Muscle of arm (tissue), 14 donors: ENCODE measurements at places on chromosomes 1 and 21. TPM values are rescaled to one million over a fixed set of nuclear protein-coding genes. Genes with fewer than 3 reads are reported as not detected.

Gene CELA2A
- polyA plus RNA-seq = 0.20 TPM

Gene AVPR1B
- 0.19 TPM for polyA plus RNA-seq

Gene PRELP
- 2.5 TPM for polyA plus RNA-seq

Gene FALEC
- 2.0 TPM for polyA plus RNA-seq

Gene ACTA1
- polyA plus RNA-seq = 5,574 TPM

DNA sequence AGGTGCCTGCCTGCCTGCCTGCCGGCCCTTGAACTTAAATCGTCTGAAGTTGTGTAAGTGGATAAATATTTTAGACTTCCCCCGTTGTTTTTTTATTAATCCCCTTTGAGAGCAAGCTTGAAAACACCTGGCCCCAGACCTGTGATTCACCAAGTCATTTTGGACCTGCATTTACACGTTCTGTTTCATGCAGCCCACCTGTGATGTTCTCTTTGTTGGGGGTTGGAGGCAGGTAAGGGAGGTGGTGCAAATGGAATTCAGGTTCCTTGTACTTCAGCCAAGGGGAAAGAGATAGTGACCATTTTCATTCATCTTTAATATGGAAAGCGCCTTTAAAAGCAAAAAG lies 1.2 kb downstream of the SLC37A1 start:
- no peak for DNase-seq

DNA sequence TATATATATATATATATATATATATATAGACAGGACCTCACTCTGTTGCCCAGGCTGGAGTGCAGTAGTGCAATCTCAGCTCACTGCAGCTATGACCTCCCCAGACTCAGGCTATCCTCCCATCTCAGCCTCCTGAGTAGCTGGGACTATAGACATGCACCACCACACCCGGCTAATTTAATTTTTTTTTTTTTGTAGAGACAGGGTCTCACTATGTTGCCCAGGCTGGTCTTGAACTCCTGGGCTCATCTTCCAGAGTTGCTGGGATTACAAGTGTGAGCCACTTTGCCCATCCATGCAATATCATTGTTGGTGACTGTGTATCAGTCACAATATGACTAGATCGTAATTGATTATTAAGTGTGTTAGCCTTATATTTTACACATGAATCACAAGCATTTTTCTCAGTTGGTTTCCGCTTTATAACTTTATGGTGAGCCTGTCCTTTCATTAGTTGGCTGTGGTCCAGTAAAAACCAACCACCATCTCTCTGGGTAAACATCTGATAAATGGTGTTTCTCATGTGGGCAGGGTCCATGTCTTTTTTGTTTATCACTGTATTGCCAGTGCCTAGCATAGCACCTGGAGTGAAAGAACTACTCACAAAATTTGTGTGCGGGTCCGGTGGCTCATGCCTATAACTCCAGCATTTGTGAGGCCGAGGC lies 63.6 kb downstream of the MYOM3 start:
- no peak for DNase-seq

DNA sequence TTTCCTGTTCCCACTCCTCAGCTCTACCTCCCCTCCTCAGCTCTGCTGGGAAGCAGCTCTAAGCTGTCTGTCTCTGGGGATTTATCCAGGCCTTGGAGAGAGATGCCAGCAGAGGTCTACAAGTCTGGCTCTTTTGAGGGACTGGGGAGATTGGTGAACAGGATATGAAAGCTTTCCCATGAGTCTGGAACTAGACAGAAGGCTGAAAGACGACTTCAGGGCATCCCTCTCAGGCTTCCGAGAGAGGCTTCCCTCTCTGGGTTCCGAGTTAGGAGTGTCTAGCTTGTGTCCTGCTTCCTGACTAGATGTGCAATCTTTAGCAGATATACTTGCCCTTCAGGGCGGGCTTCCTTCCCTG lies 733 bp downstream of the TMEM35B start:
- no peak for DNase-seq

GRCh38 chr1:17001760-17002523 lies 9.8 kb downstream of the ATP13A2 start:
- no peak for DNase-seq

GRCh38 chr1:20319456-20320220 lies 29.0 kb downstream of the VWA5B1 start:
- DNase-seq = no peak

- no peak for DNase-seq
These were observed 85.8 kb upstream of the ZNF648 start for GRCh38 chr1:182147136-182147820.

- no peak for DNase-seq
These were observed 7.5 kb downstream of the HPCAL4 start for GRCh38 chr1:39683591-39684312.

DNA sequence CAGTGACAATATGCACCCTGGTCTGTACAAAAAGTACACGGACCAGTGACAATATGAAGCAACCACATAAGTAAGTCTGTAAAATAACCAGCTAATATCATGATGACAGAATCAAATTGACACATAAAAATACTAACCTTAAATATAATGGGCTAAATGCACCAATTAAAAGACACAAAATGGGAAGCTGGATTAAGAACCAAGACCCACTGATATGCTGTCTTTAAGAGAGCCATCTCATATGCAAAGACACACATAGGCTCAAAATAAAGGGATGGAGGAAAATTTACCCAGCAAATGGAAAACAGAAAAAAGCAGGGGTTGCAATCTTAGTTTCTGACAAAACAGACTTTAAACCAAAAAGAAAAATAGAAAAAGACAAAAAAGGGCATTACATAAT lies 70.4 kb upstream of the VCAM1 start:
- no peak for DNase-seq

- DNase-seq = no peak
These were observed 799.3 kb upstream of the CXADR start for GRCh38 chr21:16713331-16714117.

DNA sequence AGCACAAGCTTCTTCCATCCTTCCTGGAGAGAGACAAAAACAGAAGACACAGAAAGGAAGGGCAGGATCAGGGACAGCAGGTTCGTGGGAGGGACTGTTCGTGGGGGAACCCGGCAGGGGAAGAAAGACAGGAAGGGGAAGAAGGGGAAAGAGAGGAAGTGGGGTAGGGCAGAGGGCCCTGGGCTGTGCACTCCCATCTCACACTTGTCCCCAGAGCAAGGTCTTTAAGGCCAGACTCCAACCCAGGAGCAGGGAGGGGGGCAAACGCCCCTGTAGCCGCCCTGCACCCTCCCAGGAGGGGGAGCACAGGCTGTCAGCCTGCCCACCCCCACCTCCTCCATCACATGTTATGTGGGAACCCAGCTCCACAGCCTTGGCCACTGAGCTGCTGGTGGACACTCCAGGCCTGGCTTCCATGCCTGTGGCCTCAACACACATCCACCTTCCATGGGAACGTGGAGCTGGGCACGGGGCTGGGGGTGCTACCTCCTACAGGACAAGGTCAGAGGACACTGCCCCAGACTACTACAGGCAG lies 9.3 kb downstream of the SLC19A1 start:
- DNase-seq = no peak
